ENCODE measurements at places on chromosomes 7 and 10.
A peak's percentile ranks its signal among the peaks of the same experiment; 100 is the strongest.

- H3K27ac ChIP-seq = no peak overlapping the region
- H3K27me3 ChIP-seq = no peaks in the 10 kb centered on the region
- DNase-seq = no peak
- no peaks in the 10 kb centered on the region for H3K36me3 ChIP-seq
These were observed 275.0 kb downstream of the TSPAN12 start for GRCh38 chr7:120582916-120583315.

DNA sequence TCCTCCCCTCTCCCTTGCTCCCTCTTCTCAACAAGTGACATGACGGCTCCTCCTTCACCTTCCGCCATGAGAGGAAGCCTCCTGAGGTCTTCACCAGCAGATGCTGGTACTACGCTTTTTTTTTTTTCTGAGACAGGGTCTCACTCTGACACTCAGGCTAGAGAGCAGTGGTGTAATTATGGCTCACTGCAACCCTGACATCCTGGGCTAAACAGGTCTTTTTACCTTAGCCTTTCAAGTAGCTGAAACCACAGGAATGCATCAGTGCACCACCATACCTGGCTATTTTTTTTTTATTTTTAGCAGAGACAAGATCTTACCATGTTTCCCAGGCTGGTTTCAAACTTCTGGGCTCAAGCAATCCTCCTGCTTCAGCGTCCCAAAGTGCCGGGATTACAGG lies 43.6 kb downstream of the MDH2 start:
- no peaks in the 10 kb centered on the region for H3K36me3 ChIP-seq
- no peak for DNase-seq
- H3K27me3 ChIP-seq = no peaks in the 10 kb centered on the region
- no peaks in the 10 kb centered on the region for H3K4me1 ChIP-seq
- no peak overlapping the region for H3K4me3 ChIP-seq

GRCh38 chr7:112442210-112442609 lies 8.1 kb upstream of the IFRD1 start:
- no peak overlapping the region for H3K4me3 ChIP-seq
- no peak for DNase-seq
- peaks cover 7% of the 10 kb centered on the region for H3K4me1 ChIP-seq
- no peaks in the 10 kb centered on the region for H3K27me3 ChIP-seq
- no peak overlapping the region for H3K27ac ChIP-seq
- no peaks in the 10 kb centered on the region for H3K36me3 ChIP-seq

DNA sequence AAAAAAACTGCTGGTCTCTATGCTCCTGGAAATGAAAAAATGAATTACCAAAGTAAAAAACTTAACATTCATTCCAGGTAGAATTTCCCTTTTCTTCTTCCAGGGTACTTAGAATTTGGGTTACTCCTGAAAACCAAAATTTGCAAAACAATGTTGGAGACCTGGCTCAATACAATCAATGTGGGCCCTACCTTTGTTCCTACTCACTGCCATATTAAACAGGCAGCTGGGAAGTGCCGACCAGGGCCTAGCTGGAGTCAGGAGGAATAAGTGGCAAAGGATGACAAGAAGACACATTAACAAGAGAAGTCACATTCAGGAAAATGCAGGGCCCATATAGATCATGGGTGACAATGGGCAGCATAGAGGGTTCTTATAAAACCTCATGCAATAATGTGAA lies 6.4 kb upstream of the AGK start:
- no peak overlapping the region for H3K4me3 ChIP-seq
- no peak for DNase-seq
- no peaks in the 10 kb centered on the region for H3K4me1 ChIP-seq
- no peaks in the 10 kb centered on the region for H3K27me3 ChIP-seq

DNA sequence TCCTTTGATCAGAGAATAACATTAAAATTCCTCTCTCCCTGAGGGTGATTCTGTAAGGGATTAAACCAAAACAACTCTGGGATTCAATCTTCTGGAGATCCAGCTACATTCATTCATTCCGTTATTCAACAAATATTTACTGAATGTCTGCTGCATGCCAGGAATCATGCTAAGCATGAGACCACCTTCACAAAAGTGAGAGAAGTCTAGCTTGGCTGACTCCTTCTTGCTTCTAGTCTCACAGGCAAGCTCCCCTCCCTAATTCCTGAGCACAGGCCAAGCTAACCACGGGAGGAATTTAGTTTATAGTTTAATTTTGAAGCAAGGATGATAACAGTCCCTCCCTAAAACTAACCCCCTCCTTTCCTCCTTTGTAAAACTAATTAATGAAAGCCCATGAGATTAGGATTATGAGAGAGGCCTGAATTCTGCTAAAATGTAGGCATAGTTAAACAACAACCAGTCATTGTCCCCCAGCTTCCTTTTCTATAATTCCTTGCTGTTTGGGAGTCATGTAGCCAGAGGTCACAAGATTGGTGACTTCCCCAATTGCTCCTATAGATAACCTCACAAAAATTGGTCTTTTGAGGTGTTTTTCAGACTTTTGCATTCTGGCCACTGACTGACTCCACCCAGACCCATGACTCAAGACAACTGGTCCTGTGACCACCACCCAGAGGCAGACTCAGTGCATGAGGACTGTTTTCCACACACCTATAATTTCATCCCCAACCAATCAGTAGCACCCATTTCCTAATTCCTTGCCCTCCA lies 113.5 kb downstream of the ITGB8 start:
- H3K4me1 ChIP-seq = no peaks in the 10 kb centered on the region
- no peaks in the 10 kb centered on the region for H3K27me3 ChIP-seq
- H3K4me3 ChIP-seq = no peak overlapping the region
- no peak for DNase-seq
- H3K36me3 ChIP-seq = no peaks in the 10 kb centered on the region

GRCh38 chr7:139804571-139804970 lies 24.5 kb upstream of the TBXAS1 start:
- no peak overlapping the region for H3K27ac ChIP-seq
- DNase-seq = no peak
- H3K4me1 ChIP-seq = no peaks in the 10 kb centered on the region
- no peak overlapping the region for H3K4me3 ChIP-seq

GRCh38 chr7:47329320-47329926 lies 252.5 kb downstream of the TNS3 start:
- peaks cover 55% of the 10 kb centered on the region for H3K36me3 ChIP-seq
- peak overlapping the region; percentile 79 for H3K27ac ChIP-seq
- no peak for DNase-seq
- peaks cover 46% of the 10 kb centered on the region for H3K4me1 ChIP-seq
- no peaks in the 10 kb centered on the region for H3K27me3 ChIP-seq

DNA sequence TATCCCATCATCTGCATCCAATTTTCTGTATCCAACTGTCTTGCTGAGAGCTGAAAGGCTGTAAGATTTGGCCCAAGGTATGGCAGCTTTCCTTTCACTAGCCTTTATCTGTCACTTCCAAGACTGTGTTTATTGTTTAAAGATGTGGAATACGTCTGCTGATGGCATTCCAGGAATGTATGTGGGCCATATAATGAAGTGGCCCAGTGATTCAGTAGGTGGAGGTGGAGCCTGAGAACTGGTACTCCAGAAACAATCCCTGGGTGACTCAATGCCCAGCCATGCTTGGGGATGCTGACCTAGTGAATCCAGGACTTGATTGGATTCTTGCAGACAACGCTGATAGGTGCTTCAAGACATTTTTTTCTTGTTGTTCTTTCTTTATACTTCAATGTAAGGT lies 13.5 kb downstream of the NEUROD6 start:
- H3K36me3 ChIP-seq = no peaks in the 10 kb centered on the region
- DNase-seq = peak; percentile 17
- H3K4me1 ChIP-seq = no peaks in the 10 kb centered on the region
- H3K27me3 ChIP-seq = no peaks in the 10 kb centered on the region

DNA sequence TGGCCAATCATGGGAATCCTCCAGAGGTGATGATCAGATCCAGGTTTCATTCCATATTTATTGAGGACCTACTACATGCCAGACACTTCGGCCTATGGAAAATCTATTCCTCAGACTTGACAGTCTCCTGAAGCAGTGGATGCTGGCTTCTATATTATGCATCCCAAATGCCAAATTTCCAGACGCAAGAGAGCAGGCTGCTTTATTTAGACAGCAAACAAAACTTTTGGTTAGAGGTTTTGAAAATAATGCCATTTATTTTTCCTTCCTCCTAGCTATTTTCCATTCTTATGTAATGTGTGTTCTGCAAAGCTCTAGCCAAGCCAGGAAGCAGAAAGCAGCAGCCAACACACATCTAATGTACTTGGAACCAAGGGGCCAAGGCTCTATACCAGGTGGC lies 330.8 kb downstream of the GPAM start:
- no peak for DNase-seq
- H3K27me3 ChIP-seq = no peaks in the 10 kb centered on the region
- H3K4me1 ChIP-seq = no peaks in the 10 kb centered on the region
- no peak overlapping the region for H3K27ac ChIP-seq

DNA sequence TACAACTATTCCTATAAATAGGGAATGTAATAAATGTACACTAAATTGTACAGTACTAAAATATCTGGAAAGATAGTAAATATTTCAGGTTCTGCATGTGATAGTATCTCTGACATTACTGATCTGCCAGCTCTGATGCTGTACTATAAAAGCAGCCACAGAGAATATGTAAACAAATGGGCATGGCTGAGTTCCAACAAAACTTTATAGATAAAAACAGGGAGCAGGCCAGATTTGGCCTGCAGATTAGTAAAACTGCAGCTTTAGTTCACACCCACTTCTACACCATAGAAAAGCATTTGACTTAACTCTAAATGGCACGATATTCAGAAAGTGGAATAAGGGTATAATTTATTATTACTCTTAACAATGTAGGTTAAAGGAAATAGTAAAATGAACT lies 18.8 kb upstream of the TLL2 start:
- H3K27me3 ChIP-seq = no peaks in the 10 kb centered on the region
- DNase-seq = no peak
- no peak overlapping the region for H3K4me3 ChIP-seq
- H3K4me1 ChIP-seq = no peaks in the 10 kb centered on the region
- H3K36me3 ChIP-seq = peaks cover 44% of the 10 kb centered on the region
- H3K27ac ChIP-seq = no peak overlapping the region

DNA sequence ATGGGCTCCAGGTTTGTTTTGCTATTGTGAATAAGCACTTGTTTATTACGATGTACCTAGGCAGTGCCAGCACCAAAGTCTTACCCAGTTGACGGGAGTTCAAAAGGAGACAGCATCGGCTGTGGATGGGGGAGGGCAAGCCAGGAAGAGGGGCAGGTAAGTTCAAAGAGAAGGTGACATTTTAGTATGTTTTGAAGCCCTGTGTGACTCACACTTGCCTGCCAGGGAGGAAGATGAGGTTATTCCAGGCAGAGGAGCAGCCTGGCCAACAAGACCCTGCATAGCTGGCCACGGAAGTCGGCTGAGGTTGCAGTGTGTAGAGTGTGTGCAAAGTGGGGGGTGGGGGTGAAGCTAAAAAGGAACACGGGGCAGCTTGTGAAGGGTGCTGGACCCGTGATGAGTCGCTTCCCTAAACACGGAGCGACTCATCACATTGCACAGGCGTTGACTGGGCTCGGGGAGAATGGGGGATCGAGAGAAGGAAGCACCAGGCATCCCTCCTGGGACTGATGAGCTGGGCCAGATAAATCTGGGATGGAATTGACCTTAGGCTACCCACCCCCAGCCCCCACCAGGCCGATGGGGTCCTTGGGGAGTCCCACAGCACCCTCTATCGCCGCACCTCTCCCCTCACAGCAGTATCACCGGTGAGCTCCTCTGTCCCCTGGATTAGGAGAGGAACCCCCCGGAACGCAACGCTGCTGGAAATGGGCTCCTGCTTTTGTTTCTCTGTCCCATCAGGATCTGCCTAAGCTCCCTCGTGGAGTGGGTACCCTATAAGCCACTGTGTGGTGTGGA lies 97.9 kb upstream of the IKZF1 start:
- H3K27me3 ChIP-seq = no peaks in the 10 kb centered on the region
- no peaks in the 10 kb centered on the region for H3K36me3 ChIP-seq
- no peaks in the 10 kb centered on the region for H3K4me1 ChIP-seq
- no peak for DNase-seq
- no peak overlapping the region for H3K27ac ChIP-seq
- H3K4me3 ChIP-seq = no peak overlapping the region

DNA sequence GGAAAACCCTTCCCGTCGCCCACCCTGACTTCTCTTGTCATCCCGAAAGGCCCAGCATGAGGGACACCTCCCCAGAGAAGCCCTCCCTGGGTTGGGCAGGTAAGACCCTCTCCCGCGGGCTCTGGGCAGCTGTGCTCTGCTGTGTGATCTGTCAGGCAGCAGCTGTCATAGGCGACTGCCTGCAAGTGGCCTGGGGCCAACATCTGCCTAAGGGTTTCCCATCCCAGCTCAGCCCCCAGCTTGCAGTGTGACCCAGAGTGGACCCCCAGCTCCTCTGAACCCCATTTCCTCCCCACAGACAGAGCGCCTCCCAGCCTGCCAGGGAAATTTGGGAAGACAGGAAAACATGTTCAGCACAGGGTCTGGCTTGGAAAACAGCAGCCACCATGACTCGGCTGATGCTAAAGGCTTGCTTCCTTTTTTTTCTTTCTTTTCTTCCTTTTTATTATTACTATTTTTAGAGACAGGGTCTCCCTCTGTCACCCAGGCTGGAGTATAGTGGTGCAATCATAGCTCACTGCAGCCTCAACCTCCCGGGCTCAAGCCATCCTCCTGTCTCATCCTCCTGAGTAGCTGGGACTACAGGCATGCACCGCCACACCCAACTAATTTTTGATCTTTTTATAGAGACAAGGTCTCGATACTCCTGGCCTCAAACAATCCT lies 18.3 kb upstream of the TNRC18 start:
- DNase-seq = peak; percentile 3
- no peak overlapping the region for H3K4me3 ChIP-seq
- no peaks in the 10 kb centered on the region for H3K27me3 ChIP-seq
- H3K4me1 ChIP-seq = peaks cover 20% of the 10 kb centered on the region

DNA sequence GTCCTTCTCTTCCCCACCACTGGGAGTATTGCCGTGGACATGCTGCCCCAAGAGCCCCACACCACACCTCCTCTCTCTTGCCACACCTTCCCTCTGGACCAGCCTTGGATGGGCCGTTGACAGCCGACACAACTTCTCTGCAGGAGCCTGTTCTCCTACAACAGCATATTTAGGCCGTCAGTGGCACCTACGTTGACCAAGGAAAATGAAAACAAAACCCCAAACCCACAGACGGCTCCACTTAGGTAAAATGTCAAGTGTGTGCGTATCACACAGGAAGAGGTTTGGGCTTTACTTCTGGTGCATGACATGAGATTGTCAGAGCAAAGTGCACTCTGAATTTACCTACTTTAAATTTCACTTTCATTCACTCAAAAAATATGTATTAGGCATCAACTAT lies 246.6 kb downstream of the ZMYND11 start:
- no peaks in the 10 kb centered on the region for H3K27me3 ChIP-seq
- no peak overlapping the region for H3K27ac ChIP-seq
- H3K4me3 ChIP-seq = no peak overlapping the region
- peaks cover 7% of the 10 kb centered on the region for H3K4me1 ChIP-seq

GRCh38 chr7:148473703-148474480 lies 116.7 kb upstream of the C7orf33 start:
- H3K27me3 ChIP-seq = no peaks in the 10 kb centered on the region
- H3K36me3 ChIP-seq = no peaks in the 10 kb centered on the region
- H3K27ac ChIP-seq = no peak overlapping the region
- H3K4me3 ChIP-seq = no peak overlapping the region
- DNase-seq = no peak

- no peak overlapping the region for H3K27ac ChIP-seq
- H3K36me3 ChIP-seq = no peaks in the 10 kb centered on the region
- no peaks in the 10 kb centered on the region for H3K27me3 ChIP-seq
- H3K4me1 ChIP-seq = no peaks in the 10 kb centered on the region
- DNase-seq = no peak
These were observed 16.7 kb downstream of the LRRN3 start for GRCh38 chr7:111107579-111107978.

- DNase-seq = peak; percentile 65
- H3K4me3 ChIP-seq = no peak overlapping the region
- H3K4me1 ChIP-seq = peaks cover 20% of the 10 kb centered on the region
- peak overlapping the region; percentile 66 for H3K27ac ChIP-seq
- H3K27me3 ChIP-seq = no peaks in the 10 kb centered on the region
These were observed 12.8 kb downstream of the CPXM2 start for GRCh38 chr10:123878666-123879303.
